Esophagus mucosa (tissue), 1 donor: ENCODE measurements at places on chromosomes 1 and 21. TPM values are rescaled to one million over a fixed set of nuclear protein-coding genes. Genes with fewer than 3 reads are reported as not detected.

DNA sequence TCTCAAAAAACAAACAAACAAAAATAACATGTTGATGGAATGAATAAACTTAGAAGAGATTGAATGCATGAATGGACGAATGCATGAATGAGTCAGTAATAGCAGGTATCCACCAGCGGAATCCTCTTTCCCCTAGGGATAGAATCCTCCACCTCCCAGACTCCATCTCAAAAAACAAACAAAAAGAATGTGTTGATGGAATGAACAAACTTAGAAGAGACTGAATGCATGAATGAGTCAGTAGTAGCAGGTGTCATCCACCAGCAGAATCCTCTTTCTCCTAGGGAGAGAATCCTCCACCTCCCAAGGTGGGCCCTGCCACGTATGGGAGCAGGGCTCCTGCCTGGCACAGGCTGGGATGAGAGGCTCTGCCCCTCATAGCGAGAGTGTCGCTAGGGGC lies 26.8 kb upstream of the RNF19B start:
- no peak for ATAC-seq

DNA sequence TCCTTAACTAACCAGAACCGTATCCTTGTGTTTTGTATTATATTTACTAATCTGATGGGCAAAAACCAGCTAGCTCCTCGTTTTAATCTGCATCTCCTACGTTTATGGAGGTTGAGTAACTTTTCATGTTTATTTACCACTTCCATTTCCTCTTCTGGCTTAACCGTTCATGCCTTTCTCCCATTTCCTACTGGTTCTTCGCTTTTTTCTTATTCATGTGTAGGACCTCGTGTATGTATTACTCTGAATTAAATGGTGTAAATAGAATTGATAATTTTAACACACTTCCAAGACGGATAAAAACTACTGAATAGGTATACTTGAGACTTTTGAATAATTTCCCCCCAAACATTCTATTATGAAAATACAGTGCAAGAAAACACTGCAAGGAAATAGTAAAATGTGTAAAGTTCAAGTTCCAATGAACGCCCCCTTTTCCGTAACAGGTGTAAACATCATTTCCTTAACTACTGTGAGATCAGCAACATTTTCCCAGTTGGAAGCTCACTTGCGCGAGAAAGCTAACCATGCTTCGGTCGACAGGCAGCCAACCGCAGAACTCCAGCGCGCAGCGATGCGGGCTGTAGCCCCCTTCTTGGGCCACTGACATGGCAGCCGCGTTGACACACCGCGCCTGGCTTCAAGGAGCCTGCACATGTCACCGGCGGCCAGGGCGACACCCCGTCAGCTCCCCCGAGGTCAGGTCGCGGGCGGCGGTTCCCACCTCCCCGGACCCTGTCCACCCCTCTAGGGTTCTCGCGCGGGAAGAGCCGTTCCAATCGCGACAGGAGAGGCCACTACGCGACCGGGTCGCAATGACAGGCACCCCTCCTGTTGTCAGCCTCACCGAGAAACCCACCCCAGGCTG lies 816 bp downstream of the EDEM3 start:
- peak; percentile 10 for ATAC-seq

Gene LYPD8
- total RNA-seq, result not detected

Gene PADI1
- total RNA-seq, result 40.0 TPM

Gene LMOD1
- total RNA-seq, result 4.1 TPM
